ENCODE measurements at places on chromosomes 12 and 14.
A peak's percentile ranks its signal among the peaks of the same experiment; 100 is the strongest.

GRCh38 chr12:113227686-113228391 is 6.6 kb downstream of the TPCN1 start:
- no peak for DNase-seq

GRCh38 chr12:104952816-104953215 is 5.3 kb downstream of the SLC41A2 start:
- no peak for DNase-seq

GRCh38 chr12:98162906-98163678 is 352.3 kb upstream of the TMPO start:
- peak; percentile 89 for DNase-seq

GRCh38 chr12:123891516-123892179 is 81.0 kb downstream of the CCDC92 start:
- no peak for DNase-seq

DNA sequence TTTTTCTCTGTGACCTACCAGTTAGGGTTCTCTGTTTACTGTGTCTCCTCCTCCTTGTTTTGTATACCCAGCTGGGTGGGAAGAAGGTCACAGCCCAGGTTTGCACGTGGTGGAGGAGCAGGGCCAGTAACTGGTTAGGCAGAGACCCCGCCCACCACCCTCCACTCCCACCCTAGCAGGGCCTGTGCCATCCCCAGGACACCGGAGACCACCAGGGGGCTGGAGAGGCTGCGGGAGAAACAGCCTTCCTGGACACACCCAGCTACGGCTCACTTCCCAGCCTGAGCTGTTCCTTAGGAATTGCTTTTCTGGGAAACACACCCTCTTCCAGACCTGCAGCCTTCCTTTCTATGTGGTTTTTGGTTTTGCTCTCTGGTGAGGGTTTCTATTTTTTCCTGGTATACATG is 21.1 kb downstream of the BDKRB2 start:
- peak; percentile 39 for DNase-seq

DNA sequence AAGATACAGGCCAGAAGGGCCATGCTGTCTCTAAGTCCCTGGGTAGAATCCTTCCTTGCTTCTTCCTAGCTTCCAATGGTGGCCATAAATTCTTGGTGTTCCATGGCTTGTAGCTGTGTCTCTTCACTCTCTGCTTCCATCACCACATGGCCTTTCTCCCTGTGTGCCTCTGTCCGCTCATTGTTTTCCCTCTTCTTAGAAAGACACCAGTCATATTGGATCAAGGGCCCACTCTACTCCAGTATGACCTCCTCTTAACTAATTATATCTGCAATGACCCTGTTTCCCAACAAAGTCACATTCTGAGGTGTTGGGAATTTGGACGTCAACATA is 7.6 kb upstream of the MAP1LC3B2 start:
- DNase-seq: no peak

DNA sequence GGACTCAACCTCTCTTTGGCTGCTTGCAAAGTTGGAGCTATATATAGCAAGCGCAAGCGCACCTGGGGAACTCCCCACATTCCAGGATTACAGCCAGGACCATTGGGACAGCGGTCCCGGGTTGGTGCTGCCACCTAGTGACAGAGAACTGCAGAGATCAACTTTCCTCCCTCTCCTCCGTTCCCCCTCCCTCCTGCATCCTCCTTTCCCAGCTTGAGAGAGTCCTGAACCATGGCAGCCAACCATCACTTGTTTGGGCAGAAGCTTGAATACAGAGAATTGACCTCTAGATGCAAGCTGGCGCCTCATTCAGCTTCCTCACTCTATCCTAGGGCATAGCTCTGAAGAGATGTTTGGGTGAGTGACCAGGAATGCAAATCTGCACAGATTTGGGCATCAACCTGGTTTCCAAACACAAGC is 17.4 kb upstream of the FLVCR2 start:
- DNase-seq: peak; percentile 78

DNA sequence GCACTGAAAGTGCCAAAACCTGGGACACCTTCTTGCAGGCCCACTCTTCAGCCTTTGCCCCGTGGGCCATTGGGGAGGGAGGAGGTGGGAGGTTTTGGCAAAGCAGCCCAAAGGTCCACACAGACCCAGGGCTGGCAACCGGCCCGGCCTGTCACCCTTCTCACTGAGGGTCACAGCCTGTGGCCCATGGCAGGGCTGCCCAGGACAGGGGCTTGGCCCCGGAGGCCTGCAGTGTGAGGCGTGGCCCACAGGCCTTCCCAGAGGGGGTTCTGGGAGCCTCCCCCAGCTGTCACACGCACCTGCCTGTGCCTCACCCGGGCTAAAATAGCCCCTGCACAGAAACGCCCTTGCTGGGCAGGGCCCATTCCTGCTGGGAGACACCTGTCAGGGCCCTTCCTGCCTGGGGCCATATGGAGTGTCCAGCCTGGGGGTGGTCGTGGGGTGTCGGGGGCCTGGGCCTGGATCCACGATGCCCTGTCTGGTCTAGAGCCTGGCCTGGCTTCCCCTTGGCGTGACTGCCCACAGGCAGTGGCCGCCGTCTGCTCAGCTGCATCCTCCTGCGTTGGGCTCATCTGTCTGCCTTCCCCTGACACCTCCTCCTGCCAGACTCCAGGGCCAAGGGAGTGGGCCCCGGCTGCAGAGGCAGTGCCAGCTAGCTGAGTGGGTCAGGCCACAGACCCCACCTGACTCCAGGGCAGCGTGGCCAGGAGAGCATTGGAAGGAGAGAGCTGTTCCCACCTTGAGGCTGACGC is 19.2 kb downstream of the PACS2 start:
- DNase-seq: no peak

GRCh38 chr12:49296034-49296835 is 1.3 kb downstream of the PRPH start:
- DNase-seq: peak; percentile 41

DNA sequence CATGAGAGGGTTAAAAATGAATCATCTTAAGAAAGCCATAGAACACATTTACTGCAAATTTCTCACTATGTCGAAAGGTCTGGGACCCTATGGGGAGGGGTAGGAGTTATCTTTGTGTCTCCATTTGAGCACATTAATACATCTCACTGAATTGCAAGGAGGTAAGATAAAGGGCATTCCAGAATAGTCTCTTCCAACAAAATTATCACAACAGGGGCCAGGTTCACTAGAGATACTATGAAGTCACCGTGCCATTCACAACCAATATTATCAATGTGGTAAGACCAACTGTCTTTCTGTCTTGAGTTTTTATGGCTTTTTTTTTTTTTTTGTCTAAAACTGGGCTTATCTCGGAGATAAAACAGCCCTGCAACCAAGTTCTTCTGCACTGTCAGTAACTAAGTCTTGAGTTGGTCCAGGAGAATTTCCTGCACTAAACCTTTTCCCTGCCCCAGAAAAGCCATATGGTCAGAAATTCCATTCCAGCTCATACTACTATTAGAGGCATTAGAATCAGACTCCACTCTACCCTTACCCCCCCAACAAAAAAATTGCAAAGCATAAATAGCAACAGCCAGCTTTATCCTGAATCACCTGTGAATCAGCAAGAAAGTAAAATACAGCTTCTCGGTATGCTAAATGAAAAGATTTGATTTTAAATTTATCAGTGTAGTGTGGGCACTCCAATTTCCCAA is 79.7 kb downstream of the PTPRR start:
- no peak for DNase-seq

- DNase-seq: no peak
Measured at GRCh38 chr12:106331599-106331998, 25.9 kb upstream of the POLR3B start.

DNA sequence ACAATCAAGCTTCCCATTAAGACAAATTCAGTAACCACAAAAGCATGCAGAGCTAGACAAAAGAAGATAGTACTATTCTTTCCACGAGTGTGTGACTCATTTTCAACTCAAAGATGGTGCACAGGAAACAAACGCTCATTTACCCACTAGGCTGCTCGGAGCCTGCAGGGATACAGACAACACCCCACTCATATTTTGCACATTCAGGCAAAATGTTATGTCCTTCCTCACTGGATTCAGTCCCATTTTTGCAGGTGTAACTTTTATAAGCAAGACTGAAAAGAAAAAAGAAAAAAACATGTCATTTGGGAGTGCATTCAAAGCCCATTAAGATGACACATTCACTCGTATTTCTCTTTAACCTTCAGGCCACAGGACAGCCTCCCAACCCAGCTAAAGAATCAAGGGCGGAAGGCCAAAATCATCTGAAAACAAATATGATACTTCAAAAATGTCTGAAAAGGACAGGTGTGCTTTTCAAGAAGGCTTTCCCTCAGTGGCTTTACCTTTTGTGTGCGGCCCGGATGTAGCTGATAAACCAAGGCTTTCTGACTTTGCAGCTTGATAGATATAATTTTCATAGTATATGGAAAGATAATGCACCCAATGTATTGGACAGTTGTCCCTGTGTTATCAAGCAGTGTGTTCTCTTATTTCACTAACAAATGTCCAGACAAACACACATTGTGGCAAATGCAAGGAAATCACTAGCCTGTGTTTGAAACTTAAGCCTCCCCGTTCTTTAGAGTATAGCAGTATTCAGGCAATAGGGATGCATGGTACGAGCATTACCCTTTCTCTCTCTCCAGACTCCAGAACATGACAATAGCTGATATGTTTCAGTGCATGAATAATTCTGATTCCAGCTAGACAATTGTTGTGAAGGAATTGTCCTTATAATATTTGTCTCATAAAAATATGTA is 147.8 kb upstream of the KRR1 start:
- DNase-seq: no peak

- peak; percentile 36 for DNase-seq
Measured at GRCh38 chr14:68860771-68861170, 67.9 kb upstream of the ZFP36L1 start.

- DNase-seq: no peak
Measured at GRCh38 chr14:41860586-41860985, 253.9 kb downstream of the LRFN5 start.

- DNase-seq: no peak
Measured at GRCh38 chr14:36443374-36443773, 76.7 kb downstream of the NKX2-1 start.

DNA sequence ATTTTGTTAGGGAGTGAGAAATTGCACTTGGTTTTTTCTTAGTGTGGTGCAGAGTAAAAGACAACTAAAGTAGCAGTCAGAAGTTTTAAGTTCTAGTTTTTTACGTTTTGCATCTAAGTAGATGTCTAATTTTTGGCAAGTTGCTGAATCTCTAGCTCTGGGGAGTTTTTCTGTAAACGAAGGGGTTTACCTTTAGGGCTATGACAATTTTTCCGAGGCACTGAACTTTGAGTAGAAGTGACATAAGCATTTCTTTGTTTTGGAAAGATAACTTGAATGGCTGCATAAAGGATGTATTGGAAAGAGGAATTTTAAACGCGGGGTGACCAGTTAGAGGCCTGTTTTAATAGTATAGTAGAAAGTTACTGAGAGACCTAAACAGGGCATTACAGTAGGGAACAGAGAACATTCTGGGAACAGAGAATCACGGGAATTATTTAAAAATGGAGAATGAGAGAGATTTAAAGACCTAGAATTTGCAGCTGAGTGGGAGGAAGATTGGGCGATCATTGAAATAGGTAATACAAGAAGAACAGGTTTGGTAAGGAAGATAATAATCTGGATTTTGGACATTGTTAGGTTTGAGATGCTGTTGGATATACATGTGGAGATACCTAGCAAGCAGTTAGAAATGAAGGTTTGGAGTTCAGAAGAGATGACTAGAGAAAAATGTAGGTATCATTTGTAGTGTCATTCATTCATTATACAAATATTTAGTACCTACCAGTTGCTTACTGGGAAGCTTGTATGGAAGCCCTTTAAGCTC is 1.2 kb downstream of the ZNF410 start:
- no peak for DNase-seq

GRCh38 chr14:20630340-20631022 is 11.0 kb downstream of the OR6S1 start:
- peak; percentile 74 for DNase-seq

DNA sequence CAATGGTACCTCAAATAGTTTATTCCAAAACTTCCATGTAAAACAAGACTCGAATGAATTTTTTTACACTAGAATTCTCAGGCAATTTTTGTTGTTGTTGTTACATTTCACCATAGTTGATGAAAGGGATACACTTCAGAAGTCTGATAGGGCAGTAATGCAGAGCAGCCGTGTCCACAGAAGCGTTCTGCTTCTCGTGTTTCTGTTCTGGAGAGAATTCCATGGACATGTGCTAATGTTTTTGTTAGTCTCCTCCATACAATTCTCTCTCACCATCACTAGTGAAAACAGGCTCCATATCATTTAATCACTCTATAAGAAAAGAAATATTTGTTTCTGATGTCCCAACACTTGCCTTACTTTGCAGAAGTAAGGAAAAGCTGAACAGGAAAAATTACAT is 606.1 kb downstream of the SLC16A7 start:
- DNase-seq: no peak

DNA sequence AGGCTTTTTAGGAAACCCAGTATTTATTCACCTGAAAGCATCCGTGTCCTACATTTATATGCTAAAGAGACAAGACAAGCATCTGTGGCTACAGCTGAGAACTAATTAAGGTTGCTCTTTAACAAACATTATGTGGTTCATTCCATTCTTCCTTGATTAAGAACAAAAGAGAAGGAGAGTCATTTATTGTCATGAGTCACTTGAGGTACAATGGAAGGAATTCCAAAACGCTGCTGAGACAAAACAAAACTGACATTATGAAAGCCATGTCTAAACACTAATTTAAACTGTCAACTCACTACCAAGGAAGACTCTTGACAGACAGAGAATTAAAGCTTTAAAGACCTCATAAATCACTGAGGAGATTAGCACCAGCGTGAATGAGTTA is 214.4 kb downstream of the BMP4 start:
- DNase-seq: no peak

GRCh38 chr14:53278602-53279506 is 125.7 kb upstream of the DDHD1 start:
- DNase-seq: no peak

- DNase-seq: no peak
Measured at GRCh38 chr12:124745465-124745890, 118.2 kb downstream of the SCARB1 start.

- peak; percentile 11 for DNase-seq
Measured at GRCh38 chr12:25959071-25959961, 834 bp downstream of the RASSF8 start.

DNA sequence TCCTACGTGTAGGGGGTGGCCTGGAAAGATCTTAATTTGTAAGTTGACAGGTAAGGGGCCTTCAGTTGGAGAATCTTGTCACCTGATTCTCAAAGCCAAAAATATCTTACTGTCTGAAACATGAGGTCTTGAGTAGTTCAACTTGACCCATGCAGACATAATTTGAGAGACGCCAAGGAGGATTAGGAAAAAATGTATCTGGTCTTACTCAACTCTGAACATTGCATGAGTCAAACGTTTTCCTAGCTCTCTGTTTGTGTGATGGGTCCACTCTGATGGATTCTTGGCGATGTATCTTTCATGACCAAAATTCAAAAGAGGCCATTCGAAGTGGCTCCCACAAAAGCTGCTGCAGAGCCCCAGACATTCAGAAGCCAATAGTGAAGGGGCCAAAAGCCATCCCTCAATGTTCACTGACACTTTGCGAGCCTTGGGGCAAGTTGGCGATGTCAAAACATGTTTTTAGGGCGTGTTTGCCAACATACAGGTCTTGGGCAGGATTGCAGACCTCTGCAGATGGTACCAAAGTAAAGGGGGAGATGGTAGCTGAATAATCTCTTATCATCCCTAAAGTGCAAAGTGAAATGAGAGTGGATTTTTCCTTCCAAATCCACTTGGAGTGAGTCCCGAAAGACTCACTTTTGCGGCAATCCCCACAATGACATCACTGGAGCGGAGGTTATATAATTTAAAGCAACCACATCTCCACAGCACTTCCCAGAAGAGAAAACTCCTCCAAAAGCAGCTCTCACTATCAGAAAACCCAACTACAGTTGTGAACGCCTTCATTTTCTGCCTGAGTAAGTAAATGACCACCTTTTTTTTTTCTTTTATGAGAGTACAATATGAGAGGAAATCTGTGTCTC is at the start of gene BDKRB1:
BDKRB1 (plus strand) TSS at position 710 of the 866 bp plus-strand sequence. CDS start 7,473 bp downstream, outside the sequence.
- DNase-seq: no peak

- DNase-seq: no peak
Measured at GRCh38 chr12:31231611-31232360, 94.2 kb downstream of the SINHCAF start.

Data from NCI-H524 (cell line).